ENCODE measurements at places on chromosomes 7 and 10.

GRCh38 chr7:21417647-21418046, 10.2 kb upstream of the SP4 start:
- DNase-seq: no peak

DNA sequence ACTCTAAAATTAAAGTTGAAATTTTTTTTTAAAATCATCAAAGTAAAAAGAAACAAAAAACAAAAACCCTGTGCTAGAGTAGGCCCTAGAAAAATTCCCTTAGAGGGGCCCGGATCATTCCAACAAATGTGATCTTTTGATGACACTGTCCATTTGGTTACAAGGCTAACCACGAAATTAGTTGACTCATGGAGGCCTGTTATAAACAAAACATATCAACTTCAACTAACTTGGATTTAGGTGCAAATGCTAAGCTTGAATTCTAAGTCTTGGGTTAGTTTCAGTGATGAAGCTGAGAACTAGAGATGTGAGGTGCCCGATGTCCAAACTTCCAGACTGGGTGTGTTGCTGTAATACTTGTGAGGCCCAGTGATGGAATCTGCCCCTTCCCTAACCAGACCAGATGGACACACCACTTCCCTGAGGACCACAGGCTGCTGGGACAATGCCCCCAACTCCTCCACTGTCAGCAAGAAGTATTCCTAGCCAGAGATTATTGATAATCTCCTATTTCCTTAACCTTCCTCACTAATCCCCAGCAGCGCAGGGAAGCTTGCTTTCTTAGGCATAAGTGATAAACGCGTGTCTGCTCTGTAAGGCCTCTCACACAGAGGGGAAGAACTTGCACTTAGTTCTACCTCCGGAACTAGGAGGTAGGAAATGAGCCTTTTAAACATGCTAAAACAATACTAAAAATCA, 108.7 kb downstream of the RAPGEF5 start:
- DNase-seq: peak; percentile 3

- no peak for DNase-seq
Measured at GRCh38 chr10:101630633-101630920, 42.5 kb downstream of the DPCD start.

DNA sequence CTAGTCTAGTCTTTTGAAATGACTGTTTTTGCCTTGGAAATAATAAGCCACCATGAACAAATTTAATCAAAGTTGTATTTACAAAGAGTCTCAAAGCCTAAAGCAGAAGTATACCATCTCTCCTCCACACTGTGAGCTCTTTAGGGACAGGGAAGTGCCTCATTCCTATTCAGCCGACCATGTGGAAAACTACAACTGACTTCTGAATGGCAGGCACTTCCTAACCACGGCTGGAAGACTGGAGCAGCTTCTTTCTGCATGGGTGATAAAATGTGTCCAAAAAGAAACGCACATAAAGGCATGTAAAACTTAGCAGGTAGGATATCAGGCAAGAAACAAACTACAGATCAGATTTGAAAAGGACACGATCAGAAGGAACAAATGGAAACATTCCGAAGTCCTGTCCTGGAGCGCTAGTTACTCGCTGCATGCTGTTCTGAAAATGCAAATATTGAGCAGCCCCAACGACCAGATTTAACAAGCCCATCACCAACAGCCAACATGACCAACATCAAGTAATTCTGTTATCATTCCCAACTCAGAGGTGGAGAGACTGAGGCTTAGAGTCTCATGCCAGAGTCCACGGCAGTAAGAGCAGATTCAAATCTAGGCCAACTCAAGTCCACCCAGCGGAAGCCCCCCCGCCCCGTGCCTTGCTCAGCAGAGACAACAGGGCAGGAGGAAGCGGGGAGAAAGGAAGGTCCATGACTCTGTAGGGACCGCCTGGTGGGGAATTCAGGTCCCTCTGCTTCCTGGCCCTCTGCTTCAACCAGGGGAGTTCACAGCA, 26.5 kb downstream of the CTBP2 start:
- DNase-seq: no peak

DNA sequence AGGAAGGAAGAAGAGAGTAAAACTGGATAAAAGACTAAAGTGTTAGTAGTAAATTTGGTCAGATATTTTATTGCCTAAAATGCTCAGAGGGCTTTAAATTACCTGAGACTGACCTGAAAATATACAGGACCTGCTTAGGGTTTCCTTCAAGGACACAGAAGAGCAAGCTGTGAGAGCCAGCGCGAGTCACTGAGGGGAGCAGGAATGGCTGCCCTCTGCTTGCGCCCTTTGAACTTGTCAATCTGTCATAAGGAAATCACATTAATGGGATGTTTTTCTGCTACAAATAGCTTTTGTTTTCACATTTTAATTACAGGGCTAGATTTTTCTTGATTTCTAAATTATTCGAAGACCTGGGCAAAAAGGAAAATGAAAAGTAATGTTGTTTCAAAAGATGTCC, 26.9 kb downstream of the DNAJB9 start:
- DNase-seq: no peak

DNA sequence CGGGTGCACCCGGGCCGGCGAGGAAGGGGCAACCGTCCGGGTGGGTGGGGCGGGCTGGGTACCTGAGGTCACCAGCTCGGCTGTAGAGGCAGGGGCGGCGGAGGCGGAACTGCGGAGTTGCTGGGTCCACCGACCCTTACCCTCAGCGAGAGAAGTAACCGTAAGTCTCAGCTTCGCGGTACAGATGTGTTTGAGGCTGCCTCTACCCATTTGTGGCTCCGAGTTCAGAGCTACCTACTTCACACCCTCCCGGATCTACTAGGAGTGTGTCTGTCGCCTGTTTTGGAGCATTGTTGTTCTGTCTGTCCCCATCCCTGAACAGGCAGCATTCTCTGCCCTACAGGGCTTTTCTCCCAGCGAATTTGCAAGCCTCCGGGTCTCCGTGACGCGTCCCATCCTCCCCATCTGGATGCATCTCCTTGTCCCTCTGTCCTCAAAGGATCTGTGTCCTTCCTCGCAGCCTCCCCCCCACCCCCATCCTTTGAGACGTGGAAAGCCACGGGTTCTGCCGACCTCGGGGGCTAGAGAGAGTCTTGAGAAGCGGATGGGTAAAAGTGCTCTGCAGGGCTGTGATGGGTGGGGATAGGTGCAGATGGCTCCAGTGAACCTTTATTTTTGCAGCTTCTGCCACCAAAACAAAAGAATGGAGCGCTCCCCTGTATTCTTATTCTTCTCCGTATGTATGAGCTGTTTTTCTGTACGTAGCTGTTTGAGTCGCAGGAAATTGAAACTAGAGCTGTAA, 757 bp downstream of the ANKIB1 start:
- DNase-seq: peak; percentile 26

GRCh38 chr7:10643545-10643944, 330.1 kb upstream of the PHF14 start:
- no peak for DNase-seq

GRCh38 chr10:93086289-93086688, 12.6 kb downstream of the CYP26A1 start:
- no peak for DNase-seq

DNA sequence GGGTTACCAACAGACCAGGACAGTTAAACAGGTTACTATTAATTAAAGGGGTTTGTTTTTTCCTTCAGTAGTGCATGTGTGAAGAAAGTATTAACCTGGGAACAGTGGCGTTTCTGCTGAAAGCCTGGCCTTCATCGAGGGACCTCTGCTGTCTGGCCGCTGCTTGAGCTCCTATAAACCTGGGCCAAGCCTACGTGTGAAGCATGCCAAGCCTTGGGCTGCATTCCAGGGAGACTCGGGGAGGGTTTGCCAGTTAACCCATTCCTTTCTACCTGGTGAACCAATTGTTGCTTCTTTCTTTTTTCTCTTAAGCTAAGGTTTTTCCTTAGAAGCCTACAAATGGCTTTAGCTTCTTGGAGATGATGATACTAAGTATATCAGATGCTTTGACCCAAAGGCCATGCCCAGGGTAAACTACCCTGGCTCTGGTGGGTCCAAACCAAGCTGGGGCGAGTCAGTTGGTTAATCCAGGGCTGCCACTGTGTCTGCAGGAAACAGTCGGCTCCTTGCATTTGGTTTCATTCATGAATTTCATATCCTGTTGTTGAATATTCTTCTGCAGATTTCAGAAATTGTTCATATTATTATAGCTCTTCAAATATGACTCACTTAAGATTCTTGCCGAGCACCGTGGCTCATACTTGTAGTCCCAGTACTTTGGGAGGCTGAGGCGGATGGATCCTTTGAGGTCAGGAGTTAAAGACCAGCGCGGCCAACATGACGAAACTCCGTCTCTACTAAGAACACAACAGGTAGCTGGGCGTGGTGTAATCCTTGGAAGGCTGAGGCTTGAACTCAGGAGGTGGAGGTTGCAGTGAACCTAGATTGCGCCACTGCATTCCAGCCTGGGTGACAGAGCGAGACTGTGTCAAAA, 23.8 kb downstream of the PFKP start:
- DNase-seq: peak; percentile 93

DNA sequence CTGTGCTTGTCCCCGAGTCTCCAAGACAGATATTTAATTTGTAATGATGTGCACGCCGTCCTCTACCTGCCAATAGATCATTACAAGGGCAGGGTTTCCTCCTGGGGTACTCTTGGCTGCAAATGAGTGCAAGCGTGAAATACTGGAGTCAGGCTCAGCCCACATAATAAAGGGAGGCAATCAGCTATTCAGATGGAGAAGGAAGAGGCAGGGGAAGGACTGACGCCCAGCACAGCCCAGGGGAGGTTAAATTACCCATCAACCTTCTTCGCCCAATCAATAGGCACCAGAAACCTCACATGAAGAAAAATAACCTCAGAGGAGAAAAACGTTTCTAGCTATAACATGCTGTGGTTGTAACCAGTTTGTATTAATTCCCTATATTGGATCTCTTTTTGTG, 544.9 kb upstream of the ADARB2 start:
- no peak for DNase-seq

- no peak for DNase-seq
Measured at GRCh38 chr7:22204312-22204711, 152.6 kb downstream of the RAPGEF5 start.

- no peak for DNase-seq
Measured at GRCh38 chr10:68239596-68240150, 7.8 kb upstream of the ATOH7 start.

GRCh38 chr7:19754521-19755116, 18.8 kb downstream of the TMEM196 start:
- peak; percentile 61 for DNase-seq

DNA sequence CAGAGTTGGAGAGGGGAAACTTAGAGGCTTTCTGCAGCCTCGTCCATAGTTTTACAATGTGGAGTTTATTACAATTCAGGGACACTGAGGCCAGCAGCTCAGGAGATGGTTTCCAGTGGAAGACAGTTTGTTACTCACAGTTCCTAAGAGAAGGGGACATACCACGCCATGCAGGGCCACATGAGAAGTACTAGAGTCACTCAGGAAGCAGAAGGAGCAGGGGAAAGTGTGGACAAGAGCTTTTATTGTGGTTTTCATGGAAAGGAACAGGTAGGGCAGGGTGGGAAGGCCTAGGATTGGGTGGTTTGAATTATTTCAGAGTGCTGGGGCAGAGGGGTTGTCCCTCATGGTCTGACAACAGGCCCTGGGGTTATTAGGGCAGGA, 292.1 kb upstream of the IGFBP3 start:
- DNase-seq: no peak
